ENCODE measurements at places on chromosomes 1 and 21.
A peak's percentile ranks its signal among the peaks of the same experiment; 100 is the strongest.

GRCh38 chr1:202689493-202690342 lies 20.5 kb downstream of the SYT2 start:
- no peak for DNase-seq

DNA sequence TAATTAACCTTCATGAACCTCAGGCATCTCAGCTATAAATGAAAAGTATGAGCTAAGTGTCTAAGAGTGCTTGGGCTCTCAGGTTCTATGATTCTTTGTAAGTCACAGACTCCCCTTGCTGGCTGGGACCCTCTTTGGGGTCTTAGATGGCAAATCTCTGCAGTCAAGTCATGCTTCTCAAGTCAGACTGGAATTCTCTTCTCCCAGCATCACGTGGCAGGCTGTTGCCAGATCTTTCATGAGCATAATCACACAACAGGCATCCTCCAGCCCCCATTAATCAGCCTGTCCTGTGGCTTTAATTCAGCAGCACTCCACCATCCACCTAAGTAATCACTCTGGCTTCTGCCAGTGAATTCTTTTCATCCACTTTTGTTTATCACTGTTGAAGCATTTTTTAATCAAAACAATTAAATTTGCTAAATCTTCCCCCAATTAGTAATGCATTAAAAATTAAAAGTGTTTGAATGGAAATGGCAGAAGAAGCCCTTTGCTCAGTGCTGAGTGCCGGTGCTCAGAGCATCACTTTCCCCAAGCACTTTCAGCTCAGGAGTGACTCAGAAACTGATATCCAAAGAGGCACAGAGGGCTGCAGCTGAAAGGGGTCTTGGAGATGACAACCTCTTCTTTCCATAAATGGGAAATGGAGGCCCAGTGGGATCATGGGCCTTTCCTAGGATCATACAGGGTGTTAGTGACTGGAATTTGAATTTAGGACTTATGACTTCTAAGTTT lies 50.2 kb downstream of the C8A start:
- no peak for DNase-seq

DNA sequence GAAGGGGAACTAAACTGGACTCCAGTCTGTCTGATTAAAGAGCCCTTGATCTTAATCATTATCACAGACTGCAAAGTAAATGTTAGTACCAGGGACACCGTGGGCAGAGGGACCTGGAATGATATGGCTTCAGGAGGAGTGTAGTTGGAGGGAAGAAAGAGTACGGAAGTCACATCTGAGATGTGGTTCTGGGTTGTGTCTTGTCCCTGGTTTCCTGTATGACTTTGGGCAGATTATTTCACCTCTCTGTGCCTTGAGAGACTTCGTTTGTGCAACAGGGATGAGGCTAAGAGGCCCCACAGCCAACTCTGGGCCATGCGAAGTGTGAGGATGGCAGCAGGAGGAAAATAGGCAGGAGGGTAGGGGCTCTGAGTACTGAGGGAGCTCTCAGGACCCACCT lies 76.1 kb upstream of the SLC2A1 start:
- DNase-seq = no peak

DNA sequence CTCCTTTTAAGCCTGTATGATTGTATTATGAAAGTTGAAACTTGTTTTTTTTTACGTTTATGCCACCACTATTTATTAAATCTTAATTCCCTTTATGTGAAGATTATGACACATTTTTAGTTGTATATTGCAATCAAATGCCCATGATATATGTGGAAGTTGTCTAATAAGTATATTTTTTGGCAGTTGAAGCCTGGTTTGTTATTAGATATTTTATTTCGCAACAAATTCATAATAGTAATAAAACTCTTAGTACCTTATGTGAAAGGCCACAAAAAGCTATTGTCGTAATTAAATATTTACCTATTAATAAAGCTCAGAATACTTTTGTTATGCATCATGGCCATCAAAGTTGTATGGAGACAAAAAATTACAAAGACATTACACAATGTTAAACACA lies 386.8 kb downstream of the NCAM2 start:
- DNase-seq = no peak

- DNase-seq = peak; percentile 45
These were observed 271.7 kb downstream of the NPHP4 start for GRCh38 chr1:5720484-5720883.

DNA sequence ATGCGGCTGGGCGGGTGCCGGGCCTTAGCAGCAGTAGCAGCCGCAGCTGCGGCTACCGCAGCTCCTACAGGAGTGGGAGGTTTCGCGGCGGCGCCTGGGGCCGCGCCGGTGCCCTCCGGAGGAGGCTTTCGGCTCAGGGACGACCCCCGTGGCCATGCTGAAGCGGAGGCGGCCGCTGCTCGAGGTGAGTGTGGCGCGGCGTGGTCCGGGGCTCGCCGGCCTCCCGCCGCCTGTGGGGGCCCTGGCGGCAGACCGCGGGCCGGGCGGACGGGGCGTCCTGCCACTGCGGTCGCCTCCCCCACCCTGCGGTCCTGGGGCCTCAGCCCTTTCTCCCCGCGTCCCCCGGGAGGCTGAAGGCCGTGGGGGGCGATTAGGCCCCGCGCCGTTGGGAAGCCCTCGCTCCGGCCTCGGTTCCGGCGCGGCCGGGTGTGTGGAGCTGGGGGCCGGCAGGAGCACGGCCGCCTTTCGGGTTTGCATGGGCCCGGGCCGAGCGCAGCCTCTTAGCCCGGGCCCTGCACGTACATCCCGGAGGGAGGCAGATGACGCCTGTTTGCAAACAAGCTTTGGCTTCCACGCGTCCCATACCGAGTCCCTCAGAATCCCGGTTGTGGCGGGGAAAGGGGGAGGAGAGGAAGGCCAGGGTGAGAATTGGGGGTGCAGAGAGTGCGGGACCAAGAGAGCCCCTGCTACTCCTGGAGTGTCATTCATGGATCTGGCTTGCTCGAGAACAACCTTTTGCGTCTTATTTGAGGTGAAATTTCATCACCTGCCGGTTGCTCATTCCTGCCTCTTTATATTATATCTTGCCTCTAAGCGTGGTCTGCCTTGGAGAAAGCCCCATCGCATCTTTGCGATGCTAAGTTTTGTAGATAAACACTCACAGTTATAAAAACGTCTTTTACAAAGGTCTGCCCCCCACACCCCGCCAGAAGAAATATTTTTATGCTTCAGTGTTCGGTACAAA lies 613 bp downstream of the ZFYVE9 start:
- DNase-seq = no peak

GRCh38 chr1:24544239-24544638 lies 11.6 kb upstream of the NCMAP start:
- DNase-seq = no peak

DNA sequence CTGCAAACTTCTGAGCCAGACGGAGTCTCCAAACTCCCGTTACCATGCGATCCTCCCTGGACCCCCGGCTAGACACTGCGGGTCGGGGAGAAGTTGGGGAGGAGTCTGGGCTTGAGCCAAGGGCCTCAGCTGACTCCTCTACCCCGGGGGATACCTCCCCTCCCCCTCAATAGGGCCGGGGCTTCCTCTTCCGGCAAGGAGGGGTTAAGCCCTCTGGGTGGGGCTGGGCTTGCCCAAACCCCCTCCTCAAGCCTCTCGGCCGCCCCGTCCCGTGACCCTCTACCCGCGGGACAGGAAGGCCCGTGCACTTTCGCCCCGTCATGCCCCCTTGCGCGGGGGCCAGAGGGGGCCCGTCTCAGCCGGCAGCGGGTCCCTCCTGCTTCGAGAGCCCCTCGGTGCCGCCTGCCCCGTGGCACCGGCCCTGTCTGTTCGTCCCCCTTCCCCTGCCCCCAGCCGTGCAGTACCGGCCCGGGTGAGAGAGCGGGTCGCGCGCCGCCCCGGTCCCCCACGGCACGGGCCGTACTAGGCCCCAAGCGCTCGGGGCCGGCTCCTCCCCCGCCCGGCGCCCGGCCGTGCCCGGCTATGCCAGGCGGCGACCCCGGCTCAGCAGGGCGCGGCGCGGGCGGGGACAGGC lies 652 bp downstream of the ARL8A start:
- DNase-seq = no peak

- no peak for DNase-seq
These were observed 46.4 kb upstream of the NBL1 start for GRCh38 chr1:19597496-19598309.

- no peak for DNase-seq
These were observed 10.0 kb upstream of the FAM131C start for GRCh38 chr1:16083486-16083885.

DNA sequence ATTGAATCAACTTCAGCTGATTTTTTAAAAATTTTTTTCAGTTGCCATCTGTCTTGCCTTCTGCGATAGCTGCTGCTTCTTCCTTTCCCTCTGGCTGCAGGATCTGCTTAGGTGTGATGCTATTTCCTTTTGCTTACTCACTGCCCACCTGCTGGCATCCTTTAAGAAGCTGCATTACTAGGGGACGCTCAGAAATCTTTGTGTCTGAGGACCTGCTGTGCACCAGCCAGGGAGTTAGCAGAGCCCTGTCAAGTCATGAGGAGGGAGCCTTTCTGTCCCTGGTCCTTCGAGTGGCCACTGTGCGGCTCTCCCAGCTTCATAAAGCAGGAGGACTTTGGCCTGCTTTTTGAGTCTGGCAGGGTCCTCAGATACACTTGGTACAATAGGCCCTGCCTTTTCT lies 327.8 kb downstream of the USH2A start:
- no peak for DNase-seq

GRCh38 chr1:245325922-245326795 lies 171.4 kb downstream of the KIF26B start:
- DNase-seq = no peak

DNA sequence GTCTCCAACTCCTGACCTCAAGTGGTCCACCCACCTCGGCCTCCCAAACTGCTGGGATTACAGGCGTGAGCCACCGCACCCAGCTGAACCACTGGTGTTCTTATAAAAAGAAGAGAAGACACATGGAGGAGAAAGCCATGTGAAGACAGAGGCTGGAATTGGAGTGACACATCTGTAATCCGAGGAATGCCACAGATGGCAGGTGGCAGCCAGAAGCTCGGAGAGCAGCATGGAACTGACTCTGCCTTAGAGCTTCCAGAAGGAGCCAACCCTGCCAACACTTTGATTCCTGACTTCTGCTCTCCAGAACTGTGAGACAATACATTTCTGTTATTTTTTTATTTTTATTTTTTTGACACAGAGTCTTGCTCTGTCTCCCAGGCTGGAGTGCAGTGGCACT lies 59.0 kb upstream of the ATP2B4 start:
- DNase-seq = no peak

GRCh38 chr1:204203206-204203767 lies 7.0 kb upstream of the KISS1 start:
- DNase-seq = peak; percentile 78

GRCh38 chr1:21759182-21759581 lies 23.8 kb downstream of the USP48 start:
- no peak for DNase-seq

GRCh38 chr1:214413315-214413714 lies 132.4 kb downstream of the SMYD2 start:
- no peak for DNase-seq

GRCh38 chr1:160628799-160629263 lies 18.0 kb downstream of the SLAMF1 start:
- DNase-seq = no peak

DNA sequence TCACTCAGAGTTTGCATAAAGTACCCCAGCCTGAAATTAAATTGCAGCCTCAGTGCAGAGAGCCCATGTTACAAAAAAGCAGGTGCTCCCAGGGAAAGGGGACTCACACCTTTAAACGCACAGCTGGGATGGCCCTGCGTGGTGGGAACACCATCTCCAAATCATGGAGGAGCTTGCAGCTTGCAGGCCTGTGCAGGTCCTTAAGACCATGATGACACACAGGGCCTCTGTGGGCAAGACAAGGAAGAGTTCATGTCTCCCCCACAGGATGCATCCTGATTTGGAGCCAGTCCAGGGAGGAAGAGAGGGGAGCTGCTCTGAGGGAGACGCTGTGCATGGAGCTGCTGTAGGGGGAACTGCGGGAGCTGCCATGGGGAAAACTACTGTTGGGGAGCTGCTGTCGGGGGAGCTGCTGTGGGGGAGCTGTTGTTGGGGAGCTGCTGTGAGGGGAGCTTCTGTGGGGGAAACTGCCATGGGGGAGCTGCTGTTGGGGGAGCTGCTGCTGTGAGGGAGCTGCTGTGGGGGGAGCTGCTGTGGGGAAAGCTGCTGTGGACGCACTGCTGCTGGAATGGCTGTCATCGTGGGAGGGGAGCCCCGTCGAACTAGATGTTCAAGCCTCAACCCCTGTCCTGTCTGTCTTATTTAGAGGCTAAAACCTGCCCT lies 113.9 kb downstream of the MATN1 start:
- DNase-seq = no peak

GRCh38 chr1:222529916-222530315 lies 18.0 kb downstream of the HHIPL2 start:
- DNase-seq = no peak

DNA sequence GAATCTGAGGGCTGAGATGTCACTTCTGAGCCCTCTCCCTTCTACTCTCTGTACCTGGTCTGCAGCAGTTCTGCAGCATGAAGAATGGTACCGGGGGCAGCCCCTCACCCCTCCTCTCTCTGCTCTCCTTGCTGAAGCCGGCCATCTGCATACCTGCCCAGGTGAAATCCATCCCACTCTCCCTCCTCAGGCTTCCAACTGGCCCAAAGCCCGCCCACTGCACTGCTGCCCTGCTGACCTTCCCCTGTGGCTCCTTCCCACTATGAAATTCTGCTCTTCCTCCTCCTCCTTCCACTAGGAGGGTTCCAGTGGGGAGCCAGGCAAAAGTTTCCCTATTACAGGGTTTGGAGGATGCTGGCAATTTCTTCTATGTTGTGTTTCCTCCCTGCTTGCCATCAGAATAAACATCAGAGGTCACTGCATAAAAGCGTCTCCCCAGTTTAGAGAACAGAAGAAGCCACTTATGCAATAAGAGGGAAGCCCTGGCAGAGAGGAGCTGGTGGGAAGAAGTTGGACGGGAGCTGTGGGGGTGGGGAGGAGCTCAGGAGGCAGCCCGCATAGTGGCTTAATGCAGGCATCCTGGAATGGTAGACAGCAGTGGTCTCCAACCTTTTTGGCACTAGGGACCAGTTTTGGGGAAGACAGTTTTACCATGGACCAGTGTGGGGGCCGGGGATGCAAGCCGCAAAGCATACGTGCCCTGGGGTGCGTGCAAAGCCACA lies 30.3 kb downstream of the TMCO4 start:
- DNase-seq = no peak

- no peak for DNase-seq
These were observed 404 bp upstream of the SCMH1 start for GRCh38 chr1:41242342-41243078.

- no peak for DNase-seq
These were observed 25.9 kb downstream of the RHBG start for GRCh38 chr1:156394835-156395461.

GRCh38 chr1:225888898-225889601 lies at the start of gene LEFTY1:
TSS of gene LEFTY1 (minus strand) at chr1:225889146. CDS start at chr1:225889066, 80 bp downstream.
- no peak for DNase-seq

- no peak for DNase-seq
These were observed 61.3 kb downstream of the DISP1 start for GRCh38 chr1:222876182-222876581.

- DNase-seq = no peak
These were observed 272.5 kb downstream of the SIPA1L2 start for GRCh38 chr1:232357416-232357815.

- DNase-seq = no peak
These were observed 36.2 kb upstream of the BTG2 start for GRCh38 chr1:203268901-203269653.

DNA sequence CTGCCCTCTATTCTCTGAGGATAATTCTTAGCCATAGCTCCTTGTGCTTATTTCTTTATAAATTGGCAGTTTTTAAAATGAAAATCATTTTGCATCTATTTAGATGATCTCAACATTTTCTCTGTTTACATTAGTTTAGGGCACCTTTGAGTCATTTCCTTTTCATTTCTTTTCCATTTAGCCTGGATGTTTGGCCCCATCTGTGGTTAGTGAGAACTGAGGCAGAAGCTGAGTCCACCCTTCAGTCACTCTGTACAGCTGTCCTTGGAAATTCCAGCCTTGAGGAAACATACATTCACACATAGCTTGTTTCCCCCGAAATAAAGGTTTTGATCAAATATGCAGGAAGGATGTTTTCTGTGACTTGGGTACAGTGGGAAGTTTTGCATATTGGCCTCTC lies 123.7 kb downstream of the NTNG1 start:
- no peak for DNase-seq
